ENCODE measurements at places on chromosomes 7 and 10. TPM values are rescaled to one million over a fixed set of nuclear protein-coding genes. Genes with fewer than 3 reads are reported as not detected.

Gene GRM3
- not detected for polyA plus RNA-seq

Gene CD36
- 0.51 TPM for polyA plus RNA-seq

Gene HTR7
- polyA plus RNA-seq, result 1.1 TPM

Gene SORCS1
- 0.05 TPM for polyA plus RNA-seq

Gene ADK
- polyA plus RNA-seq, result 41.9 TPM

Gene PPP1R3C
- 51.1 TPM for polyA plus RNA-seq

Gene CACNB2
- polyA plus RNA-seq, result 0.93 TPM

Gene EEPD1
- polyA plus RNA-seq, result 21.1 TPM

Gene ECD
- 36.1 TPM for polyA plus RNA-seq

GRCh38 chr7:1459920-1460820, 900 bp upstream of the MICALL2 start:
- DNase-seq, result no peak

- DNase-seq, result no peak
Observed at GRCh38 chr10:17965649-17966235, 14.0 kb downstream of the SLC39A12 start.

GRCh38 chr7:66409493-66409892, 204.4 kb downstream of the TPST1 start:
- DNase-seq, result no peak

DNA sequence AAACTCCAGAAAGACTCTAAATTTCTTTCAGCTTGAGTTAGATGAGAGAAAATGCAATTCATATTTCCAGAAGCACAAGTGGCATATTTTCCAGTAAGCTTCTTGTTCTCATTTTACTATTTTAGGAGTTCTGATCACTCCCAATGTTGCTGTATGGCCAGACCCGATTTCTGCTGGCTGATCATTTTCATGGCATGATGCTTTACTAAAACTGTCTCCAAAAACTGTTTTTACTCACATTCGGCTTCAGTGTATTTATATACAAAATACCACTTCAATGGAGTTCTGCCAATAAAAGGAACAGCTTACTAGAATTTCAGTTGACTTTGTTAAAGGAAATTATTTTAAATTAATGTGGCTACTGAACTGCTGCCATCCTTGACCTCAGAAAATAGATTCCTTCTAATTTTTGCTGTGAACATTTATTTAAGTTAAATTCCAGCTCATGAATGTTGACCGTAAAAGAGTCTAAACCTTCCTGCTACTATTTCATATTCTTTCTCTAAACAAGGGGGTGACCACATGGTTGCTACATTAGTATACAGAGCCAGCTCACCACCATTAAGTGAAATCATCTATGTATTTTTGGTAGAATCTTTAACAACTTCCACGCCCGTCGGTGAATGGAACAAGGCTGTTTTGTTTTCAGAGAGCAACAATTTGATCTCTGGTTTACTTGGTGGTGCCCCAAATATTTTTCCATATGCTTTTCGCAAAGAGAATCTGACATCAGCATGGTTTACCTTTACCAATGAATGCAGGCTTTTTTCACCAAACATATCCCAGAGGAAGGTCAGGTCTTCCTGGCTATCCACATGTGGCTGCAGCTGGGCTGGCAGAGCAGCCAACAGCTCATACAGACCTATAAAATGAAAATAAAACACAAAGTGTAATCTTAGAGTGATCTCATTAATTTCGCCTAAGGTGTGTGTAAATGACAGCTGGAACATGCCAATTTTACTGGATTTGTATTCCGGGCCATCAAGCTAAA, 101.2 kb downstream of the MPP7 start:
- DNase-seq, result no peak

DNA sequence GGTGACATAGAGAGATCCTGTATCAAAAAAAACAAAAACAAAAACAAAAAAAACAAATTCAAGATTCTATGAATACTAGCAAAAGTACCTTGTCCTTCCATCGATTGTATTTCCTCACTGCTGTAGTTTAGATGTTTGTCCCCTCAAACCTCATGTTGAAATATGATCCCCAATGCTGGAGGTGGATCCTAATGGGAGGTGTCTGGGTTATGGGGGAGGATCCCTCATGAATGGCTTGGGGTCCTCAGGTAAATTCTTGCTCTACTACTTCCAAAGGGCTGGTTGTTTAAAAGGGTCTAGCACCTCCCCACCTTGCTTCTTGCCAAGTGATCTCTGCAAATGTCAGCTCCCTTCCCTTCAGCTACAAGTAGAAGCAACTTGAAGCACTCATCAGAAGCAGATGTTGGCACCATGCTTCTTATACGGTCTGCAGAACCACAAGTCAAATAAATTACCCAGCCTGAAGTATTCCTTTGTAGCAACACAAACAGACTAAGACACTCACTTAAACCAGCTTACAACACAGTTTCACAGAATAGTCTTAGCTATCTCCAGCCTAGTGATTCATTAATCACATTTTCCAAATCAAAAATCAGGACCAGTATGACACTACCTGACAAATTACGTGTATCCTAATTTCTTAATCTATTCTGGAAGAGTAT, 20.7 kb downstream of the ABI1 start:
- peak; percentile 36 for DNase-seq

- DNase-seq, result no peak
Observed at GRCh38 chr7:134343796-134344195, 27.1 kb upstream of the SLC35B4 start.

GRCh38 chr7:91398341-91398740, 134.1 kb downstream of the FZD1 start:
- DNase-seq, result no peak

- DNase-seq, result no peak
Observed at GRCh38 chr10:64846700-64847099, 1325.5 kb downstream of the REEP3 start.

GRCh38 chr10:78915190-78915518, 153.6 kb upstream of the ZMIZ1 start:
- no peak for DNase-seq

DNA sequence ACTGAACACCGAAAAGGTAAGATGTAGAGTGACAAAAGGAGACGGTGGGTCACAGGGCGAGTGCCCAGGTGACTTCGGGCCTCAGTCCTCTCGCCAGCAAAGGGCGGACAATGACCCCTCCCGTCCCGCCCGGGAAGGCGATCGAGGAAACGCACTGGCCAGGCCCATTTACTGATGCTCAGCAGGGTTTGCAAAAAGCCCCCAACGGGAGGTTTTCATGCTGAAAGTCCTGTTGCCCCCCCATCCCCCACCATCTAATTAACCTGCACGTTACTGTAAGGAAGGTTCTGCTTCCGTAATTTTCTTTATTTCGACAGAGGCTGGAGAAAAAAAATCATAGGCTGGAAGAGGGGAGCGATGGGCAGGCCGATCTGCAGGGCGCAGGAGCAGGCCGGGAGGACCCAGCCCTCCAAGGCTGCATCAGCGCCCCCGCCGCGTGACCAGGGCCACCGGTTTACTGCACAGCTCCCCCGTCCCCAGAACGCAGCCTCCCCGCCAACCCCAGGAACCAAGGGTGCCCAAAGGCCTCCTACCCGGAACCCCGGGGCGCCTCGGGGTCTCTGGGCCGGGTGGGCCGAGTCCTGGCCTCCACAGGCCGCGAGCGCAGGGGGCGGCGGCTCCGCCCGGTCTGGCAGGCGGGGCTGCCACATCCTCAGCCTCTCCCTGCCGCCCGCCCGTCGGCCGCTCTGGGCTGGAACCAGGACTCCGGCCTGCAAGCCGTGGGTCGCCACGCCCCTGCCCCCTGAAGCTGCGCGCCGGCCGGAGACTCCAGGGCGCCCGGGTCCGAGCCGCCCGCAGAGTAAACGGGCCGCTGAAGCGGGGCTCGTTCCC, 613 bp downstream of the OAT start:
- no peak for DNase-seq

- DNase-seq, result no peak
Observed at GRCh38 chr7:34396437-34397064, 261.5 kb upstream of the NPSR1 start.

DNA sequence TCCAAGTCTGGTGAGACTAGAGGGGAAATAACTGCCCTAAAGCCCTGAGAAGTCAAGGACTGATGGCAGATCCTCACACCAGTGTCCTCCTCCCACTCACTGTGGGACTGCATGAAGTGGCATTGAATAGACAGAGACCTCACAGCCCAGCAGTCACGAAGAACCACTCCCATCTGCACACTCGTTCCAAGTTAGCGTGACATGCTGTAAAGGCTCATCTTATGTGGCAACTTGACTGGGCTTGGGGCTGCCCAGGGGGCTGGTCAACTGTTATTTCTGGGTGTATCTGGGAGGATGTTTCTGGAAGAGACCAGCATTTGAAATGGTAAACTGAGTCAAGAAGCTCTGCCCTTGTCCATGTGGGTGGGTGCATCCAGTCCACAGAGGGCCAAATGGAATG, 104.7 kb downstream of the ADARB2 start:
- DNase-seq, result no peak

DNA sequence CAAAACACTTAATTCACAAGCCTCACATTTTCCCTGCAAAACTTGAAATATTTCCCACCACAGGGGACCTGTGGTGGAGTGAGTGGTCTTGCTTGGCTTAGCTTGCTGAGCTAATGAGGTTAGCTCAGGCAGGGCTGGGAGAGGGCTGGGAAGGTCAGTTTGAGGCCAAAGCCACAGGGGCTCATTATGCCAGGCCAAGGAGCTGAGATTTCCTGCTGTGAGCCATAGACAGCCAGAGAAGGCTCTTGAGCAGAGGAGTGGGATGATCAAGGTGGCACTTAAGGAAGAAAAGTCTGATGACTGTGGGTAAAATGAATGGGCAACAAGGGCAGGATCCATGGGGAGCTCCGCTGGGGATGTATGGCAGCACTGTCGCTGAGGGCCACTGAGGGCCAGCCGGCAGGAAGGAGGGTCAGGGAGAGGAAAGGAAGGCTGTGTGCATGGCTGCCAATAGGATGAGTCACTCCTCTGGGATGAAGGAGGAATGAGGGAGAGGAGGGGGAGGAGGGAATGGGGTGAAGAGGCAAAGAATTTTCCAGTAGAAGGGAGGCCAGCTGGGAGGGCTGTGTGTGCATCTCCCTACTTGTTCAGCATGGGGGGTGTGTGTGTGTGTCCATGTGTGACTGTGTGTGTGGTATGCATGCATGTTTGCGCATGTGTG, 18.7 kb upstream of the ZNF488 start:
- peak; percentile 61 for DNase-seq

DNA sequence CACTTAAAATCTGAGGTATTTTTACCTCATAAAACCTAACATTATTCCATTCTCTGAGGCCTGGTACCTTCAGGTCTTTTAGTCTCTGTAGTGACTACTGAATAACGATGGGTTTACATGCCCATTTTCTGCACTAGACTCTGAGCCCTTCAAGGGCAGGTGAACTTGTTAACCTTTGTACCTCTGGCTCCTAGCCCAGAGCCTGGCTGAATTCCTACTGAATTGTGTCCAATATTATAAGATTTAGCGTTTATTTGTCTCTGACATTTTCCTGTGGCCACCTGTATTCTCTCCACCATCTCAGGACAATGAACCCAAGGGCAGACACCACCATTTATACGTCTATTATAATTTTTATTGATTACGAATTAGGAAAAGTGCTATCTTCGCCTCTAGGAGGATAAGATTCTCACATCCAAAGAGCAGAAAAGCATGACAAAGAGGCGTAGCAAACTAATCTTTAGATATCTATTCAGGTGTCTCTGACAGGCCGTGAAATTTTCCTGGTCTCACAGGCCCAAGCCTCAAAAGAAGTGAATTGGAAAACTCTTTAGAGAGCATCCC, 27.9 kb upstream of the HNRNPH3 start:
- DNase-seq, result no peak

GRCh38 chr10:86962136-86962980, 4.0 kb downstream of the SNCG start:
- no peak for DNase-seq

- DNase-seq, result no peak
Observed at GRCh38 chr10:3761904-3762303, 23.1 kb downstream of the KLF6 start.

DNA sequence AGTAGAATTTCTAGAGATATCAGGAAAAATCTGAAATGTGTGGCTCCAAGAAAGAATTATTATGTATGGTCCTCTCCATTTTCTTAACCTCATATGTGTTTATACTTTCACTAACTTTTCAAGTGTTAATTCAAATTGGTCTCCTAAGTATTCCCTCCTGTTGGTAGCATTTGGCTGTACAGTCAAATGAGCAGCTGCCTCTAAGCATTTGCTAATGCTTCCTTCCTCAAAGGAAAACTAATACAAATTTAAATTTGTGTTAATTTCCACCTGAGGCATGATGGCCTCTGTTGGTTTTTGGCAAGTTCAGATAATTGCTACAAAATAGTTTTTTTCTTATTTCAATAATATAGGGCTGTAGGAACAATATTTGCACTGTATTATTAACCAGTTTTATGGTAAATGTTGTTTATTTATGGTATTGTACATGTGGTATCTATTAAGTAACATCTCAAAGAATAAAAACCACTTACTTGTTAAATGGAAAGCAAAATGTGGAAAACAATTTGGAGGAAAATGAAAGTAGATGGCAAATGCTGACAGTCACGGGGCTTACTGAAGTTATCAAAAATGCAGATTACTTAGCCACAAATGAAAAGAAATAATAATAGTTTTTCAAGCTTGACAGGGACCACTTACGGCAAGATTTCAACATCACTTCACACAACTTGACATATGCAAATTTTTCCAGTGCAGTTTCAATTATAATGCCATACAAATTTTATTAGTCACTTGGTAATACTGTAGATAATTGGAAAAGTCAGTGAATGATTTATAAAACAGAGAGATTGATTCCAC, 299.3 kb upstream of the MEOX2 start:
- DNase-seq, result no peak

DNA sequence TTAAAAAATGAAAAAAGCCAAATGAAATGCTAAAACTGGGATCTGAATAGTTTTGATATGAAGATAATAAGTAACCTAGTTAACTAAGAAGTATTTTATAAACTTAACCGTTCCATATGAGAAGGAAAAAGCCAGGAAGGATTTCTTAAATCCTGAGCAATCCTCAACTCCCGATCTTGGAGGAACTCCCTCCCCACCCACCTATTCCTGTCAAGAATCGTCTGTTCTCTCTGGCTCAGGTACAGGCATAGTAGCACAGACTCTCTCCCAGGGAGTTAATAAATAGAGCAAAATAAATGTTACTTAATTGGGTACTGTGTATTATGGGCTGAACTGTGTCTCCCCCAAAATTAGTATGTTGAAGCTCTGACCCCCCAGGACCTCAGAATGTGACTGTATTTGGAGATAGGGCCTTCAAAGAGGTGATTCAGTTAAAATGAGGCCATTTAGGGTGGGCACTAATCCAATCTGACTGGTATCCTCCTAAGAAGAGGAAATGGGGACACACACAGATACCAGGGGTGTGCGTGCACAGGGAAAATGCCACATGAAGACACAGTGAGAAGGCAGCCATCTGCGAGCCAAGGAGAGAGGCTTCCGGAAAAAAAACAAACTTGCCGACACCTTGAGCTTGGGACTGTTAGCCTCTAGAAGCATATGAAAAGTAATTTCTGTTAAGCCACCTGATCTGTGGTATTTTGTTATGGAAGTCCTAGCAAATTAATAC, 28.7 kb downstream of the PUS7 start:
- DNase-seq, result no peak

GRCh38 chr7:102425639-102426267, 7.6 kb upstream of the ORAI2 start:
- DNase-seq, result no peak

GRCh38 chr10:132684164-132684891, 101.6 kb downstream of the NKX6-2 start:
- no peak for DNase-seq

GRCh38 chr7:73969991-73970390, 58.0 kb upstream of the ELN start:
- no peak for DNase-seq
